Esophagus squamous epithelium (tissue), 5 donors: ENCODE measurements at places on chromosomes 5 and 9. TPM values are rescaled to one million over a fixed set of nuclear protein-coding genes. Genes with fewer than 3 reads are reported as not detected.

GRCh38 chr5:54454602-54455001 is 897 bp upstream of the HSPB3 start:
- no peak for DNase-seq

SLC36A3 gene
- not detected for total RNA-seq

DNA sequence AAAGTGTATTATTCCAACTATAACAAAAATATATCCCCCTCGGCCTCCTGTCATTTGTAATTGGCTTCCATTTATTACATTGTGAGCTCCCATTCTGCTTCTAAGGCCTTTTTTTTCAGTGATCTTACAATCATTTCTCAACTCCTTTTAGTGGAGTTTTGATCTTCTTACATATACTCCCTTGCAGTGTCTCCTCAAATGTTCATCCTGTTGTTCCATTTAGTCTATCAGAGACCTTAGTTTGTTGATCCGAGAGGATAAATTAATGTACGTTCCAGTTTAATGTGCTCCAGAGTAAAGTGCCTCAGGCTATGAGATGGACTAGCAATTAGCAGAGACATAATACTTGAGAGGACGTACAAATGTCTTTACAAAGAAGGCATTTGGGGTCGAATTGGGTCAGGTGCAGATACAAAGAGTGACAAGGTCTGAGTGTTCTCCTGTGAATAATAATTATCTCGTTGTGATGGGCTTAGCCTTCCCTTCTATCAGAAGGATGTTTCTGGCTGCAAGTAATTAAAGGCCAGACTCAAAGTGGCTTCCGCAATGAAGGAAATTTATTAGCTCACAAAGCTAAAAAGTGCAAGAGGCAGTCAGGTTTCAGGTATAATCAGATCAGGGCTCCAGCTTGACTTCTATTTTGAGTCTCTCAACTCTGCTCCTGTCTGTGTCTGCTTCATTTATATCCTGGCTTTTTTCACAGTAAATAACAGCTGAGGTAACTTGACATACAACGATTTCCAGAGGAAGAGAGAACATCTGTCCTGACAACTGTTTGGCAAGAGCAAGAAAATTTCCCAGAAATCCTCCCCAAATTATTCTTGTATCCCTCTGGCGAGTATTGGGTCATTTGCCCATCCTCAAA is 30.1 kb downstream of the ARRDC3 start:
- no peak for DNase-seq

- no peak for DNase-seq
Observed at GRCh38 chr5:108703313-108703712, 44.4 kb upstream of the FER start.

DNA sequence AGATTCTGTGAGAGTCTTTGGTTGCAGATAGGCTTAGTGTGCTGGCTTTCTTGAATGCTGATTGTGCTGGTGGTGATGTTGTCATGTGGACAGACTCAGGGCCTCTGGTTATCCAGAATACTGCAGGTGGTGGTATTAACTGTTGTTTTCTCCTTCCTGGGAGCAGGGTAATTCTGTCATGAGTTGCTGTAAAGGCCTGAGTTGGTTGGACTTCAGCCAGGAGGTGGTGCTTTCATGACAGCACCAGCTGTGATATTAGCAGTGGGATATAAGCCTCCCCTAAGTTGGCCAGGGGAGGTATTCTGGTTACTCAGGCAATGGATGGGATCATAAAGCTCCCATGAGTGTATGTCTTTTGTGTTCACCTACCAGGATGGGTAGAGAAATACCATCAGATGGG is 16.4 kb upstream of the RNF180 start:
- DNase-seq: no peak

LCN10 gene
- total RNA-seq: 1.7 TPM

DNA sequence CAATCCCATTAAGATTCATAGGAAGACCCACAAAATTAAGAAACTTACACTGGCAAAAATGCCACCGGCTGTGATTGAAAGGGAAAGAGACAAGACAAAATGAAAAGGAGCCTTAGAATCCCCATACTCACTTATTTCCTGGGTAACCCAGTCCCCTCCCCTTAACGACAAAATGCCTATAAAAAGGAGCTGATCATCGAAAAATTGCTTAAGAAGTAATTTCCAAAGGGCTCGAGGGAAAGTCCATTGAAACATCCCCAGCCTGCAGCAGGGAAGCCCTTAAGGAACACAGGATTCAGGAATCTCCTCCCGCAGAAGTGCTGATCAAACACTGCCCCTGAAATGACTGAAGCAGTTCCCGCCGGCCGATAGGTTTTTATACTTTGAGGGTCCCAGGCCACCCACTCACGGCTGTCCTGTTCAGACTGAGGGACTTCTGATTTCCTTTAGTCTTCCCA is 677 bp upstream of the ZNF79 start:
- no peak for DNase-seq

MVB12B gene
- 13.2 TPM for total RNA-seq

GRCh38 chr5:150213530-150213929 is 23.7 kb downstream of the SLC6A7 start:
- DNase-seq: no peak
